NCI-H187 treated with DMSO at 0.1 percent for 48 hours (cell line): ENCODE measurements at places on chromosomes 11 and 22.

DNA sequence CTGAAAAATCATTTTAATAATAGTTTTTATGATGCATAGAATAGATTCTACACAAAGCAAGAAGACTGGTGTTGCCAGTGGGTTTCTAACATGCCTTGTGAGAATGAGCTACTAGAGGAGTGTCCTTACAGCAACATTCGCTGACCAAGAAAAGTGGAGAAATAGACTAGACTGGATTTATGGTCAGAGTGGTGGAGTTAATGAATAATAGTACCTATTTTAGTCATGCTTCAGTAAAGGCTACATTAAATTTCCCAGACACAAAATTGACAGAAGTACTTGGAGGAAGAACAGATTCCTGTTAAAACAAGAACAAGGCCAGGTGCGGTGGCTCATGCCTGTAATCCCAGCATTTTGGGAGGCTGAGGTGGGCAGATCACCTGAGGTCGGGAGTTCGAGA lies 539.2 kb downstream of the ETS1 start:
- no peak for DNase-seq

DNA sequence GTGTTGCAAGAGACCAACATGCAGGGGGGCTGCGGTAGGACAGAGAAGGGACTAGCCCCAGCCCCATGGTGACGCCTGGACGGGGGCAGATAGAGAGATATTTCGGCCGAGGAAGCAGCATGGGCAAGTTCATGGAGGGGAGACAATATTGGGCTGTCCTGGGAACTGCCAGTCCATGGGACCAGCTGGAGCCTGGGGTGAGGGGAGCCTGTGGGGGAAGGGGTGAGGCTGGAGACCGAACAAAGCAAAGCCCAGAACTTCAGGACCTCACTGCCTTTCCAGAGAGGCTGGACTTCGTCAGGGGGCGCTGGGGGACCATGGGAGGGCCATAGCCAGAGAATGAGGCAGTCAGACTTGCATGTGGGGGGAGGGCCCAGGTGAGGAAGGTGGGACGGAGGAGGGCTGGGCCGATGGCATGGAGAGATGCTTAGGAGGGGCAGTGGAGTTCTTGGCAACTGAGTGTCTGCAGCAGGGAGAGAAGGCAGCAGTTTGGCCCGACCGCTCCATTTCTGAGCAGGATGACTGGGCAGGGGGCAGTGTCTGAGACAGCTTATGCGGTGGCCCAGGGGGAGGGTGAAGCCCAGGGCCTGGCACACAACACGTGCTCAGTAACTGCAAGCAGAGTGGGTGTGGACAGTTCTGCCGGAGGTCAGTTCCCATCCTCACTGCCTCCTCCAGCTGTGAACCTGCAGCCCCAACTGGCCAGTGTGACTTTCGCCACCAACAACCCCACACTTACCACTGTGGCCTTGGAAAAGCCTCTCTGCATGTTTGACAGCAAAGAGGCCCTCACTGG lies 712 bp downstream of the UPK3A start:
- DNase-seq, result no peak

DNA sequence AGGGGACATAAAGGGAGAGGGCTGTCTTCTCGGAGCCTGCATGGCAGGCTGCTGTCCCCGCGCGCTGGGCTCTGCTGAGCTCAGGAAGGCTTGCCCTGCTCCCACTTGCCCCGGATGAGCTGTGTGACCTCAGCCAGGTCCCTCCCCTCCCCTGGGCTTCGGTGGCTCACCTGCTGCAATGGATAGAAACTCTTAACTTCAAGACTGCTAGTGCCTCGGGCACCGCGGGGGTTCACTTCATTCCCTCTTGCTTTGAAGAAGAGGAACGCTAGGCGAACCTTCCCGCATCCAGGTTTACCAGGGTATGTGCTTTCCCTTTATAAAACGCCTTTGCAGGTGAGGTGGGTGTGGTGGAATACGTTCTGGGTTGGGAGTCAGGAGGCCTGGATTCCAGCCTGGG lies 115.0 kb downstream of the PHF21B start:
- no peak for DNase-seq

DNA sequence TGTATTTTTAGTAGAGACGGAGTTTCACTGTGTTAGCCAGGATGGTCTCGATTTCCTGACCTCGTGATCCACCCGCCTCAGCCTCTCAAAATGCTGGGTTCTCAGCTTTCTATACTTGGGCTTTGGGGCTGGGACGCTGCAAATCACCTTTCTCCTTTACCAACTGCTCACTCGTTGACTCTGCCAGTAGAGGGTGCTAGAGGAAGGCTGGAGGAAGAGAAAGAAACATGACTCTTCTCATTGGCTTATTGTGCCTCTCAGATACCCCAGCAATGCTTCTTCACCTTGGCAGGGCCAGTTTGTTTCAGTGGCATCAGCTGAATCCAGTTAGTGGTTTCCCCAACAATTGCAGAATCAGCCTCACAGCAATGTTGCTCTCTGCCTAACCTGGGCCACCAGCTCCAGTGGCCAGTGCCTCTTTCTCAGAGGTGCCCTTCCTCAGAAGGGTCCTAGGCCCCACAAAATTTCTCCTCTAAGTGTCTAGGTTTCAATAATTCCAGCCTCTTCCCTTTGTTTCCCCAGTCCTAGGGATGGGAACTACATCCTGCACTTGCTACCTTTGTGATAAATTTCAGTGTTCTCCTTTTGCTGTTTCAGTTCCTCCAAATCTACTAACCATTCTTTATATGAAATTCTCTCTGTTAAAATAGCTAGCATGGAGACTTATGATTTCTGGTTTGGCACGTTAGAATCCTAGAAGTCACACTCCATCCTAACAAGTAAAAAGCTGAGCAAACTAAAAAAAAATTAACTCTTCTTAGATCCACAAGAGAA lies 71.5 kb upstream of the VSTM5 start:
- peak; percentile 77 for DNase-seq

- DNase-seq, result no peak
These were observed 1105.0 kb downstream of the BRD1 start for GRCh38 chr22:48722661-48723060.

DNA sequence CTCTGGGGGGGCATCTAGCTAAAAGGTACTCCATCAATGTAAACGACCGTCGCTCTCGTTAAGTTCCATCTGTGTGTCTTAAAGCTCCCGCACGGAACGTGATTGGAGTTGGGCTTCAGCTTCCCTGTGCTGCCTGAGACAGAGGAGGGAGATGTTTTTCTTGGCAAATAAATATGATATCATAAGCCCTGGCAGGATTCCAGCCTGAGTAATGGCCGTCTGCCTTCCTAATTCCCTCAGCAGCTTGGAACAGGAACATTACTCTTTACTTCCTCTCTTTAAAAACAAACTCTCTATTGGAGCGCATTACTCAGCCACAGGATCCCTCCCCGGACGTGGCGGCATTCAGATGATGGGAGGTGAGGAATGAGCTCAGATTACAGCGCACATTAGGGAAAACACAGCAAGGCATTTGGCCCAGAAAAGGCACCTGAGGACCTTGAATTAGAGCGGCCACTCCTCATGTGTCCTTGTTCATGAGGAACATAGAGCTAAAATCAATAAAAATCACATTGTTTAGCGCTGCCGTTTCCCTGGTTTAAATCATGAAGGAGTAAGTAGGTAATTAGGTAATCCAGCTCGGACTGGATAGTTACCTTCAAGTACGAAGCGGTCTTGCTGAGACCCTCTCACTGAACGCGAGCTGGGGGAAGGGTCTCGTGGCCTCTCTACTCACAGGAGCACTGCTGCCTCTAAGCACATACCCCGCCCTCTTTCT lies 230.4 kb downstream of the ST3GAL4 start:
- DNase-seq, result peak; percentile 75

DNA sequence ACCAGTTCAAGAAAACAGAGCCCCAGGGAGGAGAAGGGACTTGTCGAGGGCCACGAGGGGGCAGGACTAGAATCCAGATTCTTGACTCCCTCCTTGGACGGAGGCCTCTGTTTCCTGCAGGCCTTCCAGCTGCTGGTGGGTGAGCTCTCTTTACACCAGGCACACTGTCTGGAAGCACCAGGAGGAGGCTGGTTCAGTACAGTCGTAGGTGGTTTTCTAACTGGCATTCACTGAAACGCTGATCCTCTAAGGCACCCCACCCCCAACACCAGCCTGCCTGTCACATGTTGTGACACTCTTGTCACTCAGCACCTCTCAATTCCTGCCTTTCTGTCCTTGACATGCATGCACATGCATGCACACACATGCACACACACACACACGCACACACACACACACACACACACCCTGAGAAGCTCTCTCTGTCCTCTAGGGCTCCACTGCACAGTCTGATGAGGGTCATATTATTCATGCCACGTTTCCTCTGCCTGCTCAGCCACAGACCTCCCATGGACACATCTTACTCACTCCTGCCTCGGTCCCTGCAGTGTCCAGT lies 751 bp downstream of the MS4A10 start:
- DNase-seq, result no peak
